ENCODE measurements at places on chromosomes 16 and 17. TPM values are rescaled to one million over a fixed set of nuclear protein-coding genes. Genes with fewer than 3 reads are reported as not detected.
A peak's percentile ranks its signal among the peaks of the same experiment; 100 is the strongest.

DNA sequence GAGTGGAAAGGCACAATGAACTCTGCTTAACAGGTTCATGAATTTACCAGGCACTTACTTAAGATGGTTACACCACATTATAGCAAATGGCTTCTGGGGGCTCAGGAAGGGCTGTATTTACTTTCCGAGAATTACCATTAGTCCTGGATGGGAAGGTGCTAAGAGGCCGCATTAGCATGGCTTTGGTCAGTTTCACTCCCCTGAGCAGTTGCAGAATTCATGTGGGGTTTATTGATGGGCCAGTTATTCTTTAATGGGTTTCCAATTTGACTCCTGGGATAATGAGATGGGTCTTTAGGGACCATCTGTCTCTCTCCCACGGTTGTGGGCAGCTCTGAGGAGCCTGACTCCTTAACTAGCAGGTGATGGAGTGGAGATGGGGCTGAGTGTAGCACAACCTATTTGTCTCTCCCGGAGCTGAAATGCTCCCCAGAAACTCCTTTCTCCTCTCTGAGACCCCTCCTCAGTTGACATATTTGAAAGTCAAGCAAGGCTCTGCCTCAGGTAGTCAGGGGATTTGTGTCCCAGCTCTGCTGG lies 652.5 kb downstream of the HS3ST4 start:
- DNase-seq = no peak
- no peaks in the 10 kb centered on the region for H3K27me3 ChIP-seq
- H3K27ac ChIP-seq = no peak overlapping the region
- no peaks in the 10 kb centered on the region for H3K4me1 ChIP-seq

- H3K27ac ChIP-seq = no peak overlapping the region
- H3K4me1 ChIP-seq = peaks cover 14% of the 10 kb centered on the region
- H3K36me3 ChIP-seq = no peaks in the 10 kb centered on the region
- H3K4me3 ChIP-seq = no peak overlapping the region
- DNase-seq = peak; percentile 72
These were observed 13.3 kb downstream of the UTS2R start for GRCh38 chr17:82384730-82385481.

GRCh38 chr16:79835194-79835593 lies 234.7 kb upstream of the MAF start:
- no peak overlapping the region for H3K27ac ChIP-seq
- no peak overlapping the region for H3K4me3 ChIP-seq
- DNase-seq = no peak
- H3K36me3 ChIP-seq = no peaks in the 10 kb centered on the region

DNA sequence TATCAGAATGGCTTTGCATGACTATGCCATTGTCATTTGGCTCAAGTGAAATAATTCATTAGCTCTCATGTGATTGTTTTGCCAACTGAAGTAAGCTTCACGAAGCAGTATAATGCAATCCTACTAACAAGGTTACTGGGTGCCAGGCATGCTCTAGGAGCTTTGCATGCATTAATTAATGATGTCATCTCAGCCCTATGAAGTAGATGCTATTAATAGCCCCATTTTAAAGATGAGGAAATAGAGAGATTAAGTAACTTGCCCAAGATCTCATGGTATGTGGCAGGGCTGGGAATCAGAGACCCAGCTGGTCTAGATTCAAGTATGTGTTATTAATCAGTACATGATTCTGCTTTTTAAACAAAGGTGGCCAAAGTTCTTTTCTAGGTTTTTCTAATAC lies 14.1 kb downstream of the KRT39 start:
- peak overlapping the region; percentile 44 for H3K27ac ChIP-seq
- no peaks in the 10 kb centered on the region for H3K27me3 ChIP-seq
- H3K4me1 ChIP-seq = peaks cover 82% of the 10 kb centered on the region
- no peak overlapping the region for H3K4me3 ChIP-seq

- no peaks in the 10 kb centered on the region for H3K36me3 ChIP-seq
- H3K27me3 ChIP-seq = no peaks in the 10 kb centered on the region
- no peak overlapping the region for H3K4me3 ChIP-seq
- H3K4me1 ChIP-seq = 0 out of 2 replicates have a peak, but pooled peaks cover 3% of the 10 kb centered on the region
These were observed 3.1 kb upstream of the MED11 start for GRCh38 chr17:4728124-4728523.

Gene AKAP10
- 41.2 TPM for total RNA-seq

DNA sequence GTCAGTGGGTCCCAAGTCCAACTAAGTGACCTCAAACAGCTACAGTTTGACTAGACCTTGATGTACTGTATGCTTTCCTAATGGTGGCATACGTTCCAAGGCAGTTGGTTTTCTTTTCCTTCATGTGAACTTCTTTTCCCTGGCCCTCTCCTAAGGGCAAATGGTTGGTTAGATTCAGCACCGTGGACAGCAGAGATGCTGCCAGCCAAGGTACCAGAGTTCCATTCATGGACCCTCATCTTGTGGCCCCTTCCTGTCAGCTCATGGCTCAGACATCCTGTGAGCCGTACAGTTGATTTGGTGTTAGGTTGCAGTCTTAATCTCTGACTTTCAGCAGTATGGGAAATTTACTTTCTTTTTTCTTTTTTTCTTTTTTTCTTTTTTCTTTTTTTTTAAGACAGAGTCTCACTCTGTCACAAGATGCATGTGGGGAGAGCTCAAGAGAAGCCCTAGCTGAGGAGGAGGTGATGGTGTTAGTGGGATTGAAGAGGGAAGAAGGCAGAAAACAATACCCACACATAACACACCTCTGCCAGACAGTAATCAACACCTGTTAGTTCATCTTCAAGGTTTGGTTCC lies 122.4 kb downstream of the USP31 start:
- no peak for DNase-seq
- H3K4me3 ChIP-seq = no peak overlapping the region
- no peaks in the 10 kb centered on the region for H3K27me3 ChIP-seq
- no peaks in the 10 kb centered on the region for H3K4me1 ChIP-seq
- H3K36me3 ChIP-seq = no peaks in the 10 kb centered on the region

Gene SDR42E1
- 7.5 TPM for total RNA-seq

DNA sequence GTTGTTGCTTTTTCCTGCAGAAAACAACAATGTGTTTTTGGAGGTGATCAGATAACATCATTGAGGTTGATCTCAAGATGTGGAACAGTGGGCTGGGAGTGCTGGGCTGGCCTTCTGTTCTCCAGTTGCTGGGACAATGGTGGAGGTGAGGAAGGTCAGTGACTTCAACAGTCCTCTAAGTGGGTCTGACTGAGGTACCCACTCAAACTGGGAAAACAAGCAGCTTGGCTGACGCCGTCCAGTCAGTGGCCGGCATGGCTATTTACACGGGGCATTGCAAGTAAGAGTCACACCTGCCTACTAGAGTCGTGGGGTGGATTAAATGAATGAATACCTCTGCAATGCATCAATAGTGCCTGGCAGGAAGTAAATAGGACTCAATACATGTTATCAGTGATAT lies 386.7 kb upstream of the ZFHX3 start:
- H3K27ac ChIP-seq = no peak overlapping the region
- H3K4me1 ChIP-seq = no peaks in the 10 kb centered on the region
- H3K36me3 ChIP-seq = no peaks in the 10 kb centered on the region
- no peak overlapping the region for H3K4me3 ChIP-seq
- DNase-seq = no peak

Gene KRT36
- total RNA-seq = not detected

DNA sequence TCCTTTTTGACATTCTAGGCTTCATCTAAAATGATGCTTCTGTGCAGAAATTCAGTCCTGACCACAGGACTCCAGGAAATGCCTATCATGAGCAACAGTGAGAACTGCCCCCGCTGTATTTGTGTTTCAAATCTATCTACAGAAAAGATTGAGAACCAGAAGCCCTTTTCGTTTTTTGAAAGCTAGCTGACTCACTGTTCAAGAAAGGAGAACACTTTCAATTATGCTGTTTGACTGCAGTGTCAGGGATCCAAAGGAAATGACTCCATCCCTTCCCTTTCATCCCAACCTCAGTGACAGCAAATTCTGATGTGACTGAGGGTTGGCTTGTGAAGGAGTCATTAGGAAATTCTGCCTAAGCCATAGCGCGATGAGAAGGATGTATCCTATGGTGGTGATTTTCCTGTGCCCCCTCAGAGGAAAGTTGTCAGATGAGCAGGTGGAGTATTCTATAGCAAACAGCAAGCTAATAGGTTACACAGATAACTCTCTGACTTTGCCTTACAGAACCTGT lies 622.3 kb downstream of the TMEM114 start:
- H3K36me3 ChIP-seq = no peaks in the 10 kb centered on the region
- no peaks in the 10 kb centered on the region for H3K4me1 ChIP-seq
- no peaks in the 10 kb centered on the region for H3K27me3 ChIP-seq
- DNase-seq = no peak
- H3K4me3 ChIP-seq = no peak overlapping the region
- no peak overlapping the region for H3K27ac ChIP-seq

GRCh38 chr17:40612599-40613244 lies 34.9 kb downstream of the SMARCE1 start:
- no peaks in the 10 kb centered on the region for H3K27me3 ChIP-seq
- DNase-seq = no peak
- peak overlapping the region; percentile 23 for H3K27ac ChIP-seq
- peaks cover 20% of the 10 kb centered on the region for H3K4me1 ChIP-seq
- no peaks in the 10 kb centered on the region for H3K36me3 ChIP-seq

Gene DHRS7C
- not detected for total RNA-seq

Gene NACA2
- not detected for total RNA-seq

DNA sequence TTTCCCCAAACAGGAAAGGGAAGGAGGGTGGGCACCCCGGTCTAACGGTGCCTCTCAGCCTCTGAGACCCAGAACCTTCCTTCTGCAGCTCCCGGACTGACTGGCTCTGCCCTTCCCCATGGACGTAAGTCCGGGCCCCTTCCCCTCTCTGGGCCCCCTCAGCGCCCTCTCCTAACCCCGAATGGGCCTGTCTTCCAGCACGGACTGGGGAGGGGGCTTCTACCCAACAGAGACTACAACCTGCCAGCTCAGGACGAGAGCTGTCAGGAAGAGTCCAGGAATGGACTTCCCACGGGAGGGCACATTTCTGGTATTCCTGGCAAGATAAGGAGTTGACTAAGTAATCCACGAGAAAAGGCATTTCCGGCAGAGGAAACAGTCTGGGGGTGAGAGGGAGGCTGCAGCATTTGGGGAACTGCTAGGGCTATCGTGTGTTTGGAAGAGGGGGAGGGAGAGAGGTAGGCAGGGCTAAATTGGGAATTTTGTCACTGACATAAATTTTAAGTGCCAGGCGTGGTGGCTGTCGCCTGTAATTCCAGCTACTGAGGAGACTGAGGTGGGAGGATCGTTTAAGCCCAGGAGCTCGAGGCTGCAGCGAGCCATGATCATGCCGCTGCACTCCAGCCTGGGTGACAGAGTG lies 12.1 kb upstream of the ALDOA start:
- peaks cover 5% of the 10 kb centered on the region for H3K4me1 ChIP-seq
- no peaks in the 10 kb centered on the region for H3K36me3 ChIP-seq
- no peaks in the 10 kb centered on the region for H3K27me3 ChIP-seq
- peak; percentile 29 for DNase-seq

- no peak for DNase-seq
- no peaks in the 10 kb centered on the region for H3K27me3 ChIP-seq
- no peak overlapping the region for H3K4me3 ChIP-seq
- no peak overlapping the region for H3K27ac ChIP-seq
- no peaks in the 10 kb centered on the region for H3K36me3 ChIP-seq
These were observed 146.8 kb downstream of the SOX9 start for GRCh38 chr17:72267601-72268000.

GRCh38 chr17:82674656-82675475 lies 23.6 kb downstream of the RAB40B start:
- no peaks in the 10 kb centered on the region for H3K4me1 ChIP-seq
- DNase-seq = no peak

Gene TNFRSF17
- total RNA-seq = not detected

Gene CACNG3
- not detected for total RNA-seq

- no peak overlapping the region for H3K27ac ChIP-seq
- no peak for DNase-seq
- no peaks in the 10 kb centered on the region for H3K27me3 ChIP-seq
These were observed 16.2 kb downstream of the DNASE1 start for GRCh38 chr16:3670711-3671110.

GRCh38 chr16:89338863-89339262 lies 121.4 kb downstream of the ZNF778 start:
- H3K36me3 ChIP-seq = no peaks in the 10 kb centered on the region
- peaks cover 23% of the 10 kb centered on the region for H3K4me1 ChIP-seq
- no peaks in the 10 kb centered on the region for H3K27me3 ChIP-seq

GRCh38 chr16:81360135-81360534 lies 45.4 kb downstream of the GAN start:
- no peaks in the 10 kb centered on the region for H3K27me3 ChIP-seq
- H3K36me3 ChIP-seq = peaks cover 3% of the 10 kb centered on the region
- no peak for DNase-seq
- no peak overlapping the region for H3K4me3 ChIP-seq
- H3K27ac ChIP-seq = no peak overlapping the region
- H3K4me1 ChIP-seq = no peaks in the 10 kb centered on the region

DNA sequence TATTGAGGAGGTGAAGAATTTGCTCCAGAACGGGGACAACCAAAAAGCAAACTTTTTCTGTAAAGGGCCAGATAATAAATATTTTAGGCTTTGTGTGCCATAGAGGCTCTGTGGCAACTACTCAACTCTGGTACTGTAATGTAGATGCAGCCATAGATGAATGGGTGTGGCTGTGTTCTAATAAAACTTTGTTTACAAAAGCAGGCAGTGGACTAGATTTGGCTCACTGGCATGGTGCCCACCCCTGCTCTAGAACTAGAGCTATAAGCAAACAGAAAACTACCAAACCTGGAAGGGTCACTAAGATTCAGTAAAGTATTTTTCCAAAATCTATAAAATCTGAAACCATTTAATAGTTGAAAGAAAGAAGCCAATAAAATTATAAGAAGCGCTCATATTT lies 24.6 kb upstream of the SMURF2 start:
- no peak for DNase-seq
- no peaks in the 10 kb centered on the region for H3K4me1 ChIP-seq

GRCh38 chr16:15642557-15643047 lies 352 bp downstream of the MARF1 start:
- peaks cover 17% of the 10 kb centered on the region for H3K4me1 ChIP-seq
- peak; percentile 90 for DNase-seq
- peak overlapping the region; percentile 73 for H3K4me3 ChIP-seq
- H3K27me3 ChIP-seq = no peaks in the 10 kb centered on the region

DNA sequence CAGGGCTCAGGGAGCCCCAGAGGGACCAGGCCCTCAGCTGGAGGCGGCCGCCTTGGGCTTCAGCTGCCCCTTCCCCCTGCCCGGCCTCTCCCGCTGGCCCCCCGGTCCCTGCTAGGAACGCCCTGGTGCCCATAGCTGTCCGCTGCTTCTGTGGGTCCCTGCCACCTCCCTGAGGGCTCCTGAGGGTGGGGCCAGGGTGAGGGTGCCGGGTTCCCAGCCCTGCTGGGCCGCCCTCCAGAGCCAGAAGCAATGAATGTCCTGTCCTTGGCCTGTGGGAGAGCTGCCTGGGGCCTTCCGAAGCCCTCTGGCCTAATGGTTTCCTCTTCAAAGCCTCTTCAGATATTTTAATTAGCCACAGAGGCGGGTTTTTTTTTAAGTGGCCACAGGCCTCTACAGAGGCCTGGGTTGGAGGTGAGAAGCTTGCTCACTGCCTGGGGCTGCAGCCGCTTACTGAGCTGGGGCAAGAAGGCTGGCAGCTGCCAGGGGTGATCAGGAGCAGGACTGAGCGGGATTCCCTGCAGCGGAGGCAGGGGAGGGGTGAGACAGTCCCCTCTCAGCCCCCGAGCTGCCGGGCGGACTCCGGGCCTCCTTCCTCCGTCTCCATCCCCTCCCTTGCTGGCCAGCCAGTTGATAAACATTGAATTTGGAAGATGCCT lies 9.9 kb downstream of the CENPX start:
- H3K27me3 ChIP-seq = no peaks in the 10 kb centered on the region
- H3K36me3 ChIP-seq = no peaks in the 10 kb centered on the region
- 0 out of 2 replicates have a peak, but pooled peaks cover 4% of the 10 kb centered on the region for H3K4me1 ChIP-seq

- no peak overlapping the region for H3K4me3 ChIP-seq
- peak overlapping the region; percentile 85 for H3K27ac ChIP-seq
- no peaks in the 10 kb centered on the region for H3K36me3 ChIP-seq
- no peaks in the 10 kb centered on the region for H3K27me3 ChIP-seq
- H3K4me1 ChIP-seq = peaks cover 59% of the 10 kb centered on the region
These were observed 14.0 kb upstream of the RBFOX3 start for GRCh38 chr17:79624718-79625478.

Gene JUP
- 419 TPM for total RNA-seq

Data from Caco-2 (cell line).